ENCODE measurements at places on chromosomes 6 and 20.

GRCh38 chr6:23455754-23456153, 670.3 kb upstream of the NRSN1 start:
- DNase-seq, result no peak

GRCh38 chr6:22673474-22673873, 104.1 kb downstream of the HDGFL1 start:
- no peak for DNase-seq

DNA sequence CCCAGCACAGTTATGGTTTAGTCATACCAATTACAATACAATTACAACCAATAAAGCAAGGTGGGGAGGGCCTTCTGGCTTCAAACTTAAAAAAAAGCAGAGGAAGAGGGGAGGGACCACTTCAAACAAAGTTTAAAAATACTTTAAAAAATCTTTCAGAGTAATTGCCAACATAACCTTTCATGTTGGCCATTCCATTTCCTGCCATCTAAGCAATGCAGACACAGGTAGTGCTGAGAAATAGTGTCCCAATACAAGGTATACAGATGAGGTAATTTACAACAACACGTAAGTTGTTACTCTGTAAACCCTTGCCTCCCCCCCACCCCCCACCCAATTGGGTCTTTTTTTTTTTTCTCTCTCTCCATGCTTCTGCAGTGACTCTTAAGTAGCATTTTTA, 18.8 kb upstream of the TBC1D20 start:
- DNase-seq, result no peak

- DNase-seq, result no peak
These were observed 286.3 kb downstream of the KHDC1L start for GRCh38 chr6:72939004-72939403.

- DNase-seq, result no peak
These were observed 63.4 kb downstream of the TCP11 start for GRCh38 chr6:35077713-35078105.

DNA sequence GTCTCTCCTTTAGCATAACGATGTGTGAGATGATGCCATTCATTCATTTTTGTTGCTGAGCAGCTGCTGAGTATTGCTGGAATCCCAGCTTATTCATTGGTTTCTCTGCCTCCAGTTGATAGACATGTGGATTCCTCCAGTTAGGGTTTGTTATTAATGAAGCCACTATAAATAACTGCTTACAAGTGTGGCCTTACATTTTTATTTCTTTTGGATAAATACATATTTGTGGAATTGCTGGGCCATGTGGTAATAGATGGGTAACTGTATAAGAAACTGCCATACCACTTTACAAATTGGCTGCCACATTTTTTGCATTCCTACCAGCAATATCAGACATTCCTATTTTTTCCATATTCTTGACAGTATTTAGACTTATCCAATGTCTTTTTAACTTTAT, 2.6 kb upstream of the HLA-B start:
- no peak for DNase-seq

DNA sequence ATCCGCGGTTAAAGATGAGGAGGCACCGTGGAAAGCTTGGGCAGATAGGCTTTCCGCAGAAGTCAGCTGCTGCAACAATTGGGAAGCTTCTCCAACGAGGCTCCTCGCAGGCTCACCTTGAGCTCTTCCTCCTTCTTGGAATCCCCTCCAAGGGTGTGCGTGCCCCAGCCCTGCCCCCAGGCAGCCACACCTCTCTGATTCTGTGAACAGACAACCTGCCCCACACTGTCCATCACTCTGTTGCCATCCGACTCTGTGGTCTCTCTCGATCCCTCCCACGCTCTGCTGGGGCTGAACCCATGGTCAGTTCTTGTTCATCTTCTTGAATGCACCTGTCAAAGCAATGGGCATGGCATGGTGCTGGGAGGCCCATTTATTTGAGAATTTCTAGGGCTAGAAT, 31.5 kb downstream of the PACSIN1 start:
- no peak for DNase-seq
